ENCODE measurements at places on chromosomes 7 and 10.

- no peak for DNase-seq
These were observed 8.6 kb downstream of the TBATA start for GRCh38 chr10:70776455-70777005.

DNA sequence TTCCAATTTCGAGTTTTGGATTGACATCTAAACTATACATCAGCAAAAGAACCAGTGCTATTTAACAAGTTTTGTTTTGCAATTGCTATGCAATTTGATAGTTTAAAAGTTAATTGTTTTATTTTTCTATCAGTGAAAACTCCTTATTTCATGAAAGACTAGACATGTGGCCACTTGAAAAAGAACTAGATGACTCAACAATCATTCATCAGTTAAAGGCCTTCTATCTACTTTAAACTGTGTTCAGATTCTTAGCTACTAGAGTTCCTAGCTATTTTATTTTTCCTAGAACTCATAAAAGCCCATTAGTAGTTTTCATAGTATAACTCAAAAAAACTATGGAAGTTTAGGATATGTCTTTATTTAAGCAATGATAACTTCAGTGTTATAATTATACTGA is 104.6 kb upstream of the LSM8 start:
- no peak for DNase-seq

GRCh38 chr7:70856901-70857630 is 274.9 kb upstream of the GALNT17 start:
- peak; percentile 31 for DNase-seq

- DNase-seq: no peak
These were observed 45.6 kb downstream of the AP3M1 start for GRCh38 chr10:74104996-74105395.

- DNase-seq: no peak
These were observed 244.4 kb upstream of the PPP2R2D start for GRCh38 chr10:131656431-131656841.

DNA sequence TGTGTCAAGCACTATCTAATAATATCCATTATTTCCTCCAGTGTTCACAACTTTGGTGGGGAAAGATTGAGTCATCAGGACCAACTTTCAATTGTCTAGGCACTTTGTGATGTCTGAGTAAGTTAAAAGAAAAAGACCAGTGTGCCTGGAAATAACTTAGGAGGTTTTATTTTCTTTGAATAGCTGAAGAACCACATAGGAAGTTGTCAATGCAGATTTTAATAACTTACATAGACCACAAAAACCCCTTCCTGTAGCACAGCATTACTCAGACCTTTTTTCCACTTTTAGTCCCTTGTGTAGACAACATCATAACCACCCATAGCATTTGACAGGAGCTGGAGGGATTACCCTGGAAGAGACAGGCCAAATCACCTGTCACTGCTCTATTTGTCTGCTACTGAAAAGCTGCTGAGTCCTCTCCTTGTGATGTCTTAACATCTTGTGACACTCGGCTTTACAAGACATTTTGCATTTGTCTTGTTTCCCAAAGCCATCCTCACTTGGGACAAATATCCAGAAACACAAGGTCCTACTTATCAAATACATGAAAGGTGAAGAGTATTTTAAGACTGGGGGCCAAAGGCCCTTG is 241.5 kb upstream of the PTER start:
- DNase-seq: no peak

DNA sequence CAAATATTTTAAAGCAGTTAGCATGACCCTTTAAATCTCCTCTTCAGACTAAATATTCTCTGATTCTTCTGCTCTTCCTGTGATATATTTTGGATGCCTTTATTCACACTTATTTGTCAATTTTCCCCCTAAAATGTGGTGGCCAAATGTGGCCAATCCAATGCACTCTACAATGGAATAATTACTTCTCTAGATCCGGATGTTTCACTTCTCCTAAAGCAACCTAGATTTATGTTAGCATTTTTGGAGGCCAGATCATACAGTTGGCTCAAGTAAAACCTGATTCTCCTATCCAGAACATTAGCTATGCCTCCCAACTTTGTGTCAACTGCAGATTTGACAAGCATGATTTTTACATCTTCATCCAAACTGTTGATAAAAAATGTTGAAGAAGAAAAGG is 153.7 kb downstream of the CREB5 start:
- DNase-seq: no peak

- no peak for DNase-seq
These were observed 188.4 kb upstream of the AGK start for GRCh38 chr7:141362580-141363435.

- DNase-seq: no peak
These were observed 27.1 kb upstream of the SGCE start for GRCh38 chr7:94683066-94683465.

DNA sequence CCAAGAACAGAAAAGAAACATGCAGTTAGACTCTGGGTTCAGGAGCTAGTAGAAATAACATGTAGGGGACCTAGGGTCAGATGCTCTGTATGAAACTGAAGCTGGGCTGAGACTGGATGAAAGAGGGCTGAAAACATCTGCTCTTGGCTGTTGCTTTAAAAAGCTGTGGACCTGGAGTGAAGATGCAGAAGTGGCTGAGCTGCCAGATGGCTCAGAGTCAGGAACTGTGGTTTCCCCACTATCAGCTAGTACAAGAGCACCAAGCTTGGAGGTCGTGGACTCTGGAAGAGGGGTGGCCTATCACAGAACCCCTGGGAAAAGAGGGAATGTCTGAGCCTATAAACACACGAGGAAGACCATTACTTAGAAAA is 5.9 kb downstream of the ADK start:
- no peak for DNase-seq

DNA sequence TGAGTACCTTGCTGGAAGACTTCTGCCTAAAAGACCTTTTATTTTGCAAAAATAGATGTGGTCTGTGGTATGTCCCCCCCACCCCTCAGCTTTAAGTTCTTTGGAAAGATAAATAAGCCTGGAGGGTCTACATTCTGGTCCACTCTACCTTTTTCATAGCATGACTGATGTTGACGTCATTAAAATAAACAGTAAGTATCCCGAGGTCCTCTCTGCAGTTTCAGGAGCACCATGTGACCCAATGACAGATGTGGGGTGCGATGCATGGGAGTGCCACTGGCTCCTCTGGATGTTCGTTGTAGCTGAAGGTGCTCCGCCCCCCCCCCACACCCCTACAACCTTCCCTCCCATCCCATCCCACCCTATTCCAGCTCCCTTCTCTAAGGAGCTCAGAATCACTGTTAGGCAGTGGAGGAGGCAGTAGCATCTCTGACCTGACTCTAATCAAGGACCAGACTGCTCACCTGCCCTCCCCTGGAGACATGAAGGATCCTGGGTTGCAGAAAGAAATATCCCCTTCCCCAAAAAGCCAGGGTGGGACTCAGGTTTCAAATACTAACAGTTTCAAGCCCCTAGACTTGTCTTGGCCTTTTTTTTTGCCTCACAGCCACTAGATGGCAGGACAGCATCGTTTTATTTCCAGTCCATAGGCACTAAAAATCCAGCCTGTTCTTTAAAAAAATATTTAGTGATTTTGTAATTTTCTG is 25.1 kb downstream of the CASP7 start:
- DNase-seq: peak; percentile 16

GRCh38 chr7:75762350-75762917 is 9.6 kb downstream of the CCL26 start:
- no peak for DNase-seq

DNA sequence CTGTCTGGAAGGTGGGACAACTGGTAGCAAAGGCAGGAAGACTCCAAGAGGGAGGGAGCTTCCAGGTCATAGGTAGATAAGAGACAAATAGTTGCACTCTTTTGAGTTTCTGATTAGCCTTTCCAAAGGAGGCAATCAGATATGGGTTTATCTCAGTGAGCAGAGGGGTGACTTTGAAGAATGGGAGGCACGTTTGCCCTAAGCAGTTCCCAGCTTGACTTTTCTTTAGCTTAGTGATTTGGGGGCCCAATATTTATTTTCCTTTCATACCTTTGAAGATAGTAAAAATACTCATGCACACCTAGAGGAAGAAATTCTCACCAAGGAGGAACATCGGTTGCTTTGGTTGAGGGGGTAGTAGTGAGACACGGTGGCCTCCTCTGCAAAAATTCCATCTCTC is 212.1 kb upstream of the SVIL start:
- no peak for DNase-seq

- DNase-seq: no peak
These were observed 117.4 kb downstream of the CABCOCO1 start for GRCh38 chr10:61779950-61780659.

- DNase-seq: no peak
These were observed 32.1 kb upstream of the ZNF735 start for GRCh38 chr7:64174941-64175340.

DNA sequence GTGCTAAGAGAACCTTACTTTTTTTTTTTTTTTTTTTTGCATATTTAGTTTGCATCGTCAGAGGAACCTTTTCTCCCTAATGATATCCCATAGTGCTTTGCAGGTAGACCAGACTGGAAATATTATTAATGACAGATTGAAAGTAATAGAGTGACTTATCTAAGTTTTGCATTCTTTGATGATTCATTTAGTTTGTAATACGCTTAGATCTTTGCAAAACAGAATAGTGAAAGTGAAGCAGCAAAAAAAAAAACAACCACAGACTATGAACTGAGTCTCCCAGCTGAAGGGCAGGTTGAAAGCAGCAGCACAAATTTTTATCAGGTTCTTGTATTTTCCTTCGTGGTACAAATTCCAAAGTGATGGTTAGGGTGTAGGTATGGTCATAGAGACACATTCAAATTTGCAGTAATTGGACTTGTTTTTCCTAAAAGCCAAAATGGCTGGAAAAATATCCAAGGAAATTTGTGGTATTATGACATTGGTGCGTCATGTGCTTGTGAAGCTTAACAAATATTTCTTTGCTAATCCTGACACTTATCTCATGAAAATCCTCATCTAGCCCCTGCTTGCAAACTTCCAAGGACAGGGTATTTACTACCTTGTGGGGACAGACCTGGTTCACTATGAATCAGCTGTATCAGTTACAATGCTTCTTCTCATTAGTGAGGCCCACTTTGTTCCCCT is 81.8 kb upstream of the CREB5 start:
- no peak for DNase-seq

GRCh38 chr7:102296514-102296913 is 9.8 kb downstream of the SH2B2 start:
- no peak for DNase-seq

- no peak for DNase-seq
These were observed 74.1 kb downstream of the DNAH11 start for GRCh38 chr7:21616796-21617436.

DNA sequence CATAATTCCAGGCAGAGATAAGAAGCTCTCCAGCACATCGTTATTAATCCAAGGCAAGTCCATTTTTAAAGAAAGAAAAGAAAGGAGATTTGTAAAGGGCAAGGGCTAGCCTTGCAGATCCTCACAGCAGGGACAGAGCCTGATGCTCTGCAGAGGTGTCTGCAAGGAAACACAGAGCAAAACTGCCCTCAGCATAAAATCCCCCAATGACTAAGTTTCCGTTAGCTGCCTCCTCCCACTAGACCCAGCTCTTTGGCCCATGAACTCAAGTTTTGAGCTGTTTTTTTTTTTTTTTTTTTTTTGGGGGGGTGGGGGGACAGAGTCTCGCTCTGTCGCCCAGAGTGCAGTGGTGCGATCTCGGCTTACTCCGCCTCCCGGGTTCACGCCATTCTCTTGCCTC is 300.7 kb downstream of the MTERF1 start:
- DNase-seq: no peak

DNA sequence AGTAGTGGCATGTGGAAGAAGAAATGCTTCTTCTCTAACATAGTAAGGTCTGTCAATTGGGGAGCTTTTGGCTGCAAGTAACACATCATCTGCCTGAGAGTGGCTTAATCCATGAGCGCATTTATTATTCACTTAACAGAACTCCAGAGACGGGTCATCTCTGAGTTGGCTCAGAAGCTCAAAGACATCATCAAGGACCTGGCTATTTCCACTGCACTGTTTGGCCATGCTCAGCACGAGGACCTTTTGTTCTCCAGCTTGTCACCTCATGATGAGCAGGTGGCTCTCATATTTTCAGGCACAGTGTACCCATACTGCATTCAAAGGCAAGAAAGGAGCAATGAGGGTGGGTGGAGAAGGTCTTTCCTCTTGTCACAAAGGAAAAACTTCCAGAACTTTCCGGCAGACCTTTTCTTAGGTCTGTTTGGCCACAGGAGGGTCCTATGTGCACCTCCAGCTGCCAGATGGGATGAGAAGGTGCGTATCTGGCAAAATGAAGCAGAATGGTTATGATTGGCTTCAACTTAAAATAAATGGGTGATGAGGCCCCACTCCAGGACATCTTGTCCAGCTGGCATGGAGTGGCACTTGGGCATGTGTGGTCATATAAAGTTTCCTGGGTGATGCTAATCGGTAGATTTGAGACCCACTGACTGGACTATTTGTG is 55.6 kb upstream of the SHH start:
- no peak for DNase-seq

DNA sequence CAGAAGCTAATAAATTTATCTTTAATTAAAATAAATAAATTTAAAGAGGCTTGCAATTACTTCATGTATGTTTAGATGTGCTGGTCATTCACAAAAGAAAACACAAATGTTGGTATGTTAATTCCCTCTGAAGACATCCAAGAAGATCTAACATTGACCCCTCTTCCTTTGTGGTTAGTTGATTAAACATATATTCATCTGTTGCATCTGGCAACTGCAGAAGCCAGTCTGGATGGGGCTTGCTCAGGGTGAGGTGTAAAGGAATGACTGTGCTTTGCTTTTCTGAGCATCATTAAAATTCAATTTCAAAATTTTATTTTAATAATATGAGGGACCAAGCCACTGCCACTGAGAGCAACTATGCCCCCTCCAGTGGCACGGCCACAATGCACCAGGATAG is 36.4 kb upstream of the FERD3L start:
- no peak for DNase-seq

DNA sequence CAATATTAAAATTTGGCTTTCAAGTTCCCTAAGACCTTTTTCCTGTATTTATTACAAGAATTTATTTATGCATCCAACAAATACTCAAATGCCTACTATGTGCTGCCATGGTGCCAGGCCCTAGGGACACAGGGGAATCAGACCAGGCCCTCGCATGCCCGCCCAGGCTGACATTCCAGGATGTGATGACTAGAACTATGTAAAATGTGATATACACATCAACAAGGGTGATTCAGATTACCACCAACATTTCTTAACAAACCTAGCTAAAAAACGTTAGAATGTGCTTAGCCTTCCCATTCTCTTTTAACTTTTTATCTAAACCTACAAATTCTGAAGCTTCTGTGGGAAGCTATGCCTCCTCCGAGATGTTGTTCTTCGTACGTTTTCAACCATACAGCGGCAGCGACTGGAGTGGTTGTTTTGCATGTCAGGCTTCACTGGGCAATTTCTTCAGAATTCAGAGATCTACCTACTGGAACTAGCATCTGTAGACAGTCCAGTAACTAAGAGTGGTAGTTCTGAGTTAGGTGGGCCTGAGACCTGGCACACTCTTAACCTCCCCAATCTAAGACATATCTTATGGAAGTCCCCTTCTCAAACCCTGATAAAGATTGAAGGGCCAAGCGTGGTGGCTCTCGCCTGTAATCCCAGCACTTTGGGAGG is 22.1 kb downstream of the GNA12 start:
- DNase-seq: no peak

GRCh38 chr7:149870274-149870673 is 3.5 kb upstream of the ATP6V0E2 start:
- DNase-seq: no peak

GRCh38 chr10:49139028-49139845 is 5.4 kb upstream of the FAM170B start:
- no peak for DNase-seq

Data from effector memory CD8-positive, alpha-beta T cell (primary cell).